ENCODE measurements at places on chromosomes 5 and 9.

DNA sequence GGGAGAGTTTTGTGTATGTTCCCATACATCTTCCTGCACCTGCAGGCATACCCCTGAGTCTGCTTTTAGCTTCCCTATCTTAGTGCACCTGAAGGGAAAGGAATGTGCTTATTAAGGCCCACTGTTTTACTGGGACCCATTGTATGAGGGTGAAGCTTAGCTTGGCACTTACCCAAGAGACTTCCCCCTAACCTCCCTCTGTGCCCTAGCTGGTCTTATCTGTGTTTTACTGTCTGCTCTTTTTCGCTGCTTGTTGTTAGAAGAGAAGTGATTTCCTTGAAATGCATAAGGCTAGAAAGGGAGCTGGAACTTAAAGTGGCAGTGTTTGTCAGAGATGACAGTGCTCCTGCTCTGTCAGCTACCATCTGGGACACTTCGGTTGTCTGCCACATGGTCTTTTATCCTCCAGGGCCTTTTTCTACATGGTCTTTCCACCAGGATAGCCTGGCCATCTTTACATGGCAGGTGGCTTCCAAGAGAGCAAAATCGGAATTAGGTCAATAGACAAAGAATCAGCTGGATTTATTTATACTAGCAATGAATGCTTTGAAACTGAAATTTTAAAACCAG lies 122.5 kb upstream of the SLC44A1 start:
- DNase-seq = no peak

DNA sequence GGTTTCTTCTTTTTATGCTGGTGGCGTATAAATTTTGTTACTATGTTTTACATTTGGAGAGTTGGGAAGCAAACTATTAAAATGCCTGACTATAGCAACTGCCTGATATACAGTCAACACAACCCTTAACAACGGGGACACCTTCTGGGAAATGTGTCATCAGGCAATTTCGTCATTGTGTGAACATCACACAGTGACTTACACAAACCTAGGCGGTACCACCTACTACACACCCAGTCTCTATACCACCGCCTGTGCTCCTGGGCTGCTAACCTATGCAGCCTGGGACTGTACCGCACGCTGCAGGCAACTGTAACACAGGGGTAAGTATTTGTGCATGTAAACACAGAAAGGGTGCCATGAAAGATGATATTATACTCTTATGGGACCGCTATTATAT lies 1.3 kb upstream of the CDHR2 start:
- no peak for DNase-seq

DNA sequence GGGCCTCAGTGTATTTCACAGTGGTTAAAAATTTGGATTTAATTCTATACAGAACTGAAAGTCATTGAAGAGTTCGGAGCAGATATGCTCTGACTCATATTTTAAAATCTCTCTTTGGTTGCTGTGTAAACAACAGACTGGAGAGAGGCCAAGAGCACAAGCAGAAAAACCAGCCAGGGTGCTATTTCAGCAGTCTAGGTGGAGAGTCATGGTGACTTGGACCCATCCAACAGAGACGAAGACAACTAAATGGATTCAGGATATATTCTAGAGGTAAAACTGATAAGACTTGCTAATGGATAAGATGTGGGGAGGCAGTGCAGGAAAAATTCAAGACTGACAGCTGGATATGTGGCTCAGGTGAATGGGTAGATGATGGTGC lies 168.9 kb downstream of the MAPKAP1 start:
- DNase-seq = no peak

DNA sequence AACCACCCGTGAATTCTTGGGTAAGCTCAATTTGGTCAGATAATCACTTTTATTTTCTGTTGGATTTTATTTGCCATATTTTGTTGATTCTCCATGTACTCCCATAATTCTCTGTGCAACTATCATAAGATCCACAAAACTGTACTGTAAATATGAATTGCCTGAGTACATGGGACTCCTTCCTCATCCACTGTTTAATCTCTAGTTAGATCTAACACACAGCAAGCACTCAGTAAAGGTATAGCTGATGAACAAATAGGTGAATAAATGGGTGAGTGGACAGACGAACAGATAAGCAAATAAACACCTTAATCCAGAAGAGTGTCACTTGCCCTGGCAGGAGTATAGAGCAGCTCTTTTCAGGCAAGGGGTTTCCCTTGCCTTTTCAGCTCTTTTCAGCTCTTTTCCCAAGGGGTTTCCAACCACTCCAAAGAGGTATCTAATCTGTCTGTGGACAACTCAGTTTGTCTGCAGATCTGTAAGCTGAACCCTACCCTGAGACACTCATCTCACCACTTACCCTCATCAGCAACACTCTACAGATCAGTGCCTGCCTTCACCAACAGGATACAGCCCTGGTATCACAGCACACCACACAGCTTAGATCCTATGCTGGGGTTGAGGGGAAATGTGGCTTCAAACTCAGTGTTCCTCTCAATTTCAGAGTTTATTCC lies 51.2 kb downstream of the SIL1 start:
- DNase-seq = peak; percentile 81
